ENCODE measurements at places on chromosomes 16 and 17. TPM values are rescaled to one million over a fixed set of nuclear protein-coding genes. Genes with fewer than 3 reads are reported as not detected.

The CBX4 gene
- 88.2 TPM for total RNA-seq

The USP10 gene
- 67.2 TPM for total RNA-seq

The GPR139 gene
- not detected for total RNA-seq

The RHBDL1 gene
- 2.3 TPM for total RNA-seq

The ZNF207 gene
- 121 TPM for total RNA-seq

The TNP2 gene
- not detected for total RNA-seq

The TSPAN10 gene
- total RNA-seq, result 0.49 TPM

The DHX58 gene
- total RNA-seq, result 3.7 TPM

The CCL5 gene
- not detected for total RNA-seq

The LRRC37A2 gene
- 4.0 TPM for total RNA-seq

The TP53TG3F gene
- not detected for total RNA-seq

DNA sequence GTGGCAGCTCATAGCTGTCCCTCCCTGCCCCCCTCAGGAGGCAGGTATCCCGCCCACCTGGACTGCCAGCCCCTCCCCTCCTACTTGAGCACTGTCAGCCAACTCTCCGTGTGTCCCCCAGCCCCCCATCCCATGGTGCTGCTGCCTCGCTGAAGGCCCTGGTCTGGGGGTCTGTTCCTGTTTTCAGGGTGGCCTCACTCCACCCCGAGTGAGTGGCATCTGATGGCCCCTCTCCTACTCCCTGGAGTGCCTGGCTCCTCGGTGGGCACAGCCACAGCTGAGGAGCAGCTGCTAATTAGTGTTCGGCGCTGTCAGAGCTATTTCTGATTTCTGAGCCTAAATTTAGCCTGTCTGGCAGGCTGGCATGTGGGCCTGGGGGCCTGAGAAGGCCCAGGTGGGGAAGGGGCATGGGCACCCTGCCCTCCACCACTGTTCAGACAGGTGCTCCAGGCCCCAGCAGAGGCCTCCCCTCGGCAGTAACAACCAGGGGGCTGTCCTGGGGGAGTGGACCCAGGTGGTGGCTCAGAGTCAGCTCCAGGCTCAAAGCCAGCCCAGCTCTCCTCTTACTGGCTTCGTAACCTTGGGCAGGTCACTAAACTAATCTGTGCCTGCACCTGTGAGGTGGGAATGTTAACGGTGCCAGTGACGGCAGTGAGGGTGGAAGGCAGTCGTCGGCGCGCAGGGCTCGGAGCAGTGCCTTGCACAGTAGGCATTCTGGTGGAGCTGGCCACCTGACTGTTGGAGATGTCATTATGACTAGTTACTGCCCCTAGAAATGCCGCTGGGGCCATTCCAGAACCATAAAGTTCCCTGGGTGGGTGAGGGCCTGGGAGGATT is 6.5 kb downstream of the FMNL1 start:
- no peak for DNase-seq

- DNase-seq, result no peak
Observed at GRCh38 chr16:11042191-11042590, 97.8 kb downstream of the CLEC16A start.

- DNase-seq, result no peak
Observed at GRCh38 chr17:69300222-69300621, 26.7 kb downstream of the ABCA5 start.

- no peak for DNase-seq
Observed at GRCh38 chr16:53964145-53964790, 260.3 kb downstream of the FTO start.

GRCh38 chr17:1108765-1109605 is 70.8 kb downstream of the ABR start:
- DNase-seq, result peak; percentile 24

- no peak for DNase-seq
Observed at GRCh38 chr16:21116148-21116693, 34.4 kb downstream of the DNAH3 start.

GRCh38 chr16:46894036-46894672 is 10.0 kb downstream of the GPT2 start:
- no peak for DNase-seq

DNA sequence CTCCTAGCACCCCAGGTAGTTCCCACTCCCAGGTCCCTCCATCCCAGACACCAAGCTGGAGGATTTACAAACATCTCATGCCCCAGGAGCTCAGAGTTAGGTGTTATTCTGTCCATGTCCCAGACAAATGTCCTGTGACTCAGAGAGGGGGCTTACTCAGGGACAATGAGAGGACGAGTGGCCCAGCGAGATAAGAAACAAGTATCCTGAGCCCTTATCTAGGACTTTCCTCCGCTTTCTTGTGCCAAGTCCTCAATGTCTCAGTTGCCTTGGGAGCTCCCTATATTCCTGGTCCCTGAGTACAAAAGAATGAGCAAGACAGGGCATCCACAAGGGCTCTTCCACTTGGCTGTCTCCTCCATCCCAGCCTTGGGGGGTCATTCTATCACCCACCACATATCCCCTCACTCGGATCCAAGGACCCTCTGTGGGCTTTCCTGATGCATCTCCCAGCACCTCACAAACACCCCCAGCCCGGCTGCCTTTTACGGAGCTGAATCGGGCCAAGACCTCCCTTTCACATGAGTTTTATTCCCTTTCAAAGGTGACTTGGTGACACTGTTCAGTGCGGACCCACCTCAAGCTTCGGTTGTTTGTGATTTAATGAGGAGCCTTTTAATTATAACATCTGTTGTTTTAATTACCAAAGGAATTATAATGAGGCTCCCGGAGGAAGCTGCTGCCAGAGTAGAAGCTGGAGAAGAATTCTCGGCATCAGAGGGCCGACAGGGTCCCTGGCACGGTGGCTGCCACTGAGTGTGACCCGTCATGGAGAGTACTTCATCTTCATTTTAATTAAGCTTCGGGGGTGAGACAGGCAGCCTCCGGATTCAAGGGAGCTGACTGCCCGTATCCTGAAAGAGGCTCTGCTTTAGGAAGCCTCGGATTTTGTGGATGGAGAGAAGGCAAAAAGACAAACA is 121.5 kb downstream of the WSCD1 start:
- DNase-seq, result no peak

GRCh38 chr16:7765079-7765550 is 432.5 kb downstream of the RBFOX1 start:
- DNase-seq, result no peak

DNA sequence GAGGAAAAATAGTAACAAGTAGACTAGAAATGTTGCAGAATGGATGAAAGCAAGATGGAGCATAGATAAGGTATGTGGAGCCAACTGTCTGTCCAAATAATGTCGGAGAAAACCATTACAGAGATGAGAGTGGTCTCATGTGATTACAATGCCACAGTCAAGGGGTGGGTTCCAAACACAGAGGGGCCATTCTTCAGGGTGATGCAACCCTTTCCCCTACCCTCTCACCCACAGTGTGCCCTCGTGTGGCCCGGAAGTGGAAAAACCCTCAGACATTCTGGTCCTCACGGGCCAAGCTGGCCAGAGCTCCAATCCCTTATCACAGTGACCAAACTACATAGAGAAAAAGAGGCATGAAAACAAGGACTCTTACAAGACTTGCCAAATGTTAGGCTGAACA is 17.7 kb upstream of the HS3ST3A1 start:
- no peak for DNase-seq

DNA sequence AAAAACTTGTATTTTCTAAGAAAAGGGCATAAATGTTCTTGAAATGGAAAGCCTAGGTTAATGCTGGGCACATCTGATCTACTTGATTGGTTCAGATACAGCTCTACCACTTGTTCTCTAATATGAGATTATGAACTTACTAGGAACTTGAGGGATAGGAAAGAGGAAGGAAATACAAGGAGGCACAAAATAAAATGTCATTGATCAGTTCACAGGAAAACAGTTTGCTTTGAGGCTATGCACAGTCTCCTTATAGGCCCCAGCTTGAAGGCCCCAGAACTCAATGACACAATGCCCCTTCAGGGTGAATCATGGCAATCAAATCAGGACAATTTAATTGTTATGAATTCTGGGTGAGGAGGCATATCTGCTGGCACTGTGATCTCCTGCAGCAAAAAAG is 27.1 kb downstream of the NXPH3 start:
- DNase-seq, result no peak
